Pulmonary artery endothelial cell (primary cell): ENCODE measurements at places on chromosomes 7 and 10.

GRCh38 chr10:61989995-61990760 is 88.7 kb downstream of the ARID5B start:
- DNase-seq = no peak

DNA sequence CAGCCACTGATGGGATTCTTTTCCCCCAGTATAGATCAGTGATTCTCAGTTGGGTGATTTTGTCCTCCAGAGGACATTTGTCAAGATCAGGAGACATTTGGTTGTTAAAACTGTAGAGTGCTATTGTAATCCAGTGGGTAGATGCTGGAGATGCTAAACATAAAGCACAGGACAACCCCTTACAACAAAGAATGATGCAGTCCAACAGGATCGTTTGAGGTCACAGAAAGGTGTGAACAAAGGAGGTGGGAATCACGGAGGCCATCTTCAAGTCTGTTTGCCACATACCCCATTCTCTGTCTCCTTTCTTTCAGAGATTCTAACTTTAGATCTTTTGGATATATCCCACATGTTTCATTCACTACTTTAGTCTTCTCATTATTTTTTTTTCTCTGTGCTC is 69.0 kb downstream of the HELLS start:
- DNase-seq = no peak

- DNase-seq = no peak
Measured at GRCh38 chr10:116801658-116802057, 47.6 kb upstream of the ENO4 start.

GRCh38 chr7:43799605-43800004 is 41.1 kb downstream of the BLVRA start:
- DNase-seq = no peak

GRCh38 chr7:40865441-40866233 is 730.8 kb downstream of the SUGCT start:
- no peak for DNase-seq

- no peak for DNase-seq
Measured at GRCh38 chr7:100781255-100781654, 46.1 kb downstream of the EPHB4 start.

- no peak for DNase-seq
Measured at GRCh38 chr10:113987805-113988204, 55.9 kb upstream of the ADRB1 start.

DNA sequence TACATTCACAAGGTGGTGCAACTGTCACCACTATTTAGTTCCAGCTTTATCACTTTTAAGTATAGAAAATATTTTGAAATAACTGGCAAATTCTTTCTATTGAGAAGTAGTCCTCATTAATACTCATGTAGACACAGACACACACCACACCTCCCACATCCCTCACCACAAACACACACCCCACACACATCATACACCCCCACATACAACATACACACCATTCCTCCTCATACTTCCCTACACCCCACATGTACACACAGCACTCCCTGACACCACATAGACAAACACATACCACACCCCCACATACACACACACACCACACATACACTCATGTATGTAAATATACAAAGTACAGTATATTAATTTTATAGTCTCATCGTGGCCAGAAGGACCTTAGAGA is 178.8 kb downstream of the LRMDA start:
- no peak for DNase-seq

- DNase-seq = no peak
Measured at GRCh38 chr7:54831046-54831643, 72.1 kb upstream of the SEC61G start.

DNA sequence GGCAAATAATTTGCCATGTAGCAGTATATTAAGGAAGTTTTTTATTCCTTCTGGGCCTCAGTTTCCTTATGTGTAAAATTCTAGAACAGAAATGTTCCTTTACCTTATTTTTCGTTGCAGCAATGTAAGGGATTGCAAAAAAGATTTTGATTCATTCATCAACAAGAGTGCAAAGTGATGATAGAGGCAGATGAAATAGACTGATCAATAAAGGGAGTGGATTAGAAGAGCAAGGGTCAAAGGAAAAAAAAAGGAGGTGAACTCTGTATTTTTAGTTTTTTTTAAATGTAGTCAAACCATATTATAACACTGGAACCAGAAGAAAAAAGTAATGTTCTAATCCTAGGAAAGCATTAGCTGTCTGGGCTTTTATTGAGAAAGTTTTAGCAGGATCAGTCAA is 14.7 kb downstream of the TPST1 start:
- no peak for DNase-seq

- DNase-seq = peak; percentile 83
Measured at GRCh38 chr10:110226543-110226925, 19.1 kb downstream of the MXI1 start.

DNA sequence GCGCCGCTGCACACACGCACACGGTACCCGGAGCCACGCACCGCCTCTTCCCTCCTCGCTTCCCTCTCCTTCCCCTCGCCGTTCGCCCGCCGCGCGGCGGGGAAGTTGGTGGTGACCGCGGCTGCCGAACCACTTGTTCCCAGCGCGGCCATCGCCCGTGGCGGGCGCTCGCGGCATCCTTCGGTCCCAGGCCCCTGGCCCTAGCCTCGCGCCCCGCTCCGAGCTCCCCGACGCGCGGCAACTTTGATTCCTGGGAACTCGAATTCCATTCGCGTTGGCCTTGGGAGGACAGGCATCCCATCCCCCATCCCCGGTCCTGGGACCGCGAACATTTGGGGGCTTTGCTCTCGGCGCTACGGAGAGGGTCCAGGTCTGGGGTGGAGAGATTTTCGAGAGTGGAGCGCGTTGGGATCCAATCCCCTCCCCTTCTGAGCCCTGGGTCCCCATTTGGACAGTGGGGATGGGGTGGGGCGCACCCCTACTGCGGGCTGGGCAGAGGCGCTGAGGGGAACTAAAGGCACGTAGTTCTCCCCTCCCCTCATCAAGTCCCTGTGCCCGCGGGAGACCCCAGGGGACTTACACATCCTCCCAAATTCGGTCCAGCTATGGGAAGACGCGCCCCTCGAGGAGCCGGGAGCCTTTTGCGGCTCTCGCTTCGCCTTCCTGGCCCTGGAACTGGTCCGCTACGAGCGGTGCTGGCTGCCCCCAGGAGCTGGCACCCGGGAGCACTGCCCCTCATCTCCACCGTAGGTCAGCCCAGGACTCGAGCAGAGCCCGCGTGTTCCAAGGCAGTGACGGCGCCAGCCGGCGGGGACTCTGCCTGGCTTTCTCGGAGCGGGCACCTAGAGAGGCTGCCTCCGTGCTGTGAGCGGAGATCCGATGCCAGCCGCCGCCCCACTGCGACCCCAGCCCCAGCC is 834 bp downstream of the CDH23 start:
- DNase-seq = no peak

- DNase-seq = no peak
Measured at GRCh38 chr7:17588730-17589129, 290.3 kb downstream of the AHR start.

DNA sequence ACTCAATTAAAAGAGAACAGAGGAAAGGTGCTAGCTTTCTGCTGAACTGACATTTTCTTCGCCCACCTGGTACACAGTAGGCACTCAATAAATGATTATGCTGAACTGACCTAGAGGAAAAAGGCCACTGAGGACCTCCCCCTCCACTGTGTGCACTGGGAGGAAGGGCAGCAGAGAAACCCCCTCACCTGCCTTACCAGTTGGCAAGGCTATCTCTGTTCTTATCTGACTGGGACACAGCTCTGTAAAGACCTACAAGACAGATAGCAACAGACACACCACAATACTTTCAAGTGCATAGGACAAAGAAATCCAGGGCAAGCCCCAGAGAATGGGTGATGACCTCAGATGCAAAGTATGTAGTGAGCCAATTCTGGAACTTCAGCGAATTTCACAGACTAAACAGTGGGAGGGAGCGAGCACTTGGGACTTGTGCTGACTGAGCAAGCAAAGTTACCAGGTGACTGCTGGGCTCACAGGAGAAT is 30.4 kb downstream of the PDLIM1 start:
- DNase-seq = peak; percentile 51

DNA sequence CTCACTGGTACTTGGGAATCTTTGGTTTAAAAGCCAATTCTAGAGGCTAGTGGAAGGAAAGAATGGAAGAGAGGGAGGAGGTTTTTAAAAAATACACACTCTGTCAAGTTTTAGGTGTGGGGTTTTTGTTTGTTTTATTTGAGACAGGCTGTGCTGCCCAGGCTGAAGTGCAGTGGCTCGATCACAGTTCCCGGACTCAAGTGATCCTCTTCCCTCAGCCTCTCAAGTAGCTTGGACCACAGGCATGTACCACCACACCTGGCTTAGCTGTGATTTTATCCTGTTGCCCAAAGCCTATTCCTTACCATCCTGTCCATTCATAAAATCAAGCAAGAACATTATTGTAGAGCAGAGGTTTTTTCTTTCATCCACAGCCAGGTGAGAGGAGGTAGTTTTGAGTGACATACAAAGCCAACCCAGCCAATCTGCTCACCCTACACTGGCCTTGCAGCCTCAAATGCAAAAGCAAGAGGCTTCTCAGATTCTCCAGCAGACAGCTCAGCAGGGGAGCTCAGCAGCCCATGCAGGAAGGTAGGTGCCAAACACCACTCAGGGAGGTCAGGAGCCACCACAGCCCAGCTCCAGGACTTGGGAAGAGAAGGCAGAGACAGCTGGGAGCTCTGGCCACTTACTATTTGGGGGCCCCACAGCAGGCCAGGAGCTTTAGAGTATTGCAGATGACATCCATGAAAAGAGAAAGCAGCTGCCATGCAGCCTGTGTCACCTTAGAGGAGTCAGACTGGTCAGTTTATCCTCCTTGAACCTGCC is 65.8 kb downstream of the TMEM209 start:
- no peak for DNase-seq

- no peak for DNase-seq
Measured at GRCh38 chr10:72061491-72061890, 26.9 kb downstream of the SPOCK2 start.

GRCh38 chr10:92110039-92110794 is 180.7 kb downstream of the CPEB3 start:
- no peak for DNase-seq

- no peak for DNase-seq
Measured at GRCh38 chr7:138749960-138750359, 47.8 kb upstream of the TMEM213 start.

DNA sequence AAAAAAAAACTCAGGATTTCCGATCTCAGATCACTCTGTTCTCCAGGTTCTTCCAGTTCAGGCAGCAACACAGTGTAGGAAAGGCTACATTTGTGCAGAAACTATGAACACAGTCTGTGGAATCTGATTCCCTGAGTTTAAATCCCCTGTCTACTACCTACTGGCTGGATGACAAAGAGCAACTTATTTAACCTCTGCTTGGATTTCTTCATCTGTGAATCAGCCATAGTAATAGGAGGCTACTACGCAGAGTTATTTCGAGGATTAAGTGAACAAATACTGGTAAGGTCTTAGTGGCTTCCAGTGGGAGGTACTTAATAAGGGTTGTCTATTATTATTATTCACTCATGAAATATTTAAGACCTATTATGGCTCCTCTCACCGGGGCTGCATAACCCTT is 44.3 kb upstream of the PDCD4 start:
- no peak for DNase-seq

DNA sequence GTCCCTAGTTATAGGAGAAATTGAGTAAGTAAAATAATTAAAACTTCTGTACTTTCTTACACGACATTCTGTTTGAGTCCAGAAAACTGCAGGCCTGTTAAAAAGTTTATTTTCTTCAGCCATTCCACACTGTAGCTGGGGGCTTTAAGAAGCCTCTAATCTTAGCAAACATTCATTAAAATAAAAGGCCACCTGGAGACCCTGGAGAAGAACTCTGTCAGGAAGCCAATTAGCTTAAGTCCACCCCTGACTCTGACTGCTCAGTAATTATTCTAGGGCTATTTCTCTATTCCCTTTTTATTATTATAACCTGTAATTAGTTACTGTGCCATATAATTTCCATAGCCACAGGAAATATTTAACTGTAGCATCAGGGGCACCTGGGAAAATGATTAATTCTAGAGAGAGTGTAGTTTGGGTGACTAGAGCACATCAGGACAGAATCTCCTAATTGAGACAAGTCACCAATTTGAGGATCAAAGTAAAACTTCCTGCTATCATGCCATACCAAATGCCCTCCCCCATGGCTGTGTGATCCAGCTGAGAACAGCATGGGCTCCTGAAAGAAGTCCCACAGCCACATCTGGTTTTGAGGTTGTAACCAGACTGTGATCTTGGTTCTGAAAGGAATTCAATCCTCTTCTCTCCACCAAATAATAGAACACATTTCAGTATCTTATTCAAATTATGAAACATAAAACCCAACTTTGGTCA is 1302.3 kb downstream of the XPNPEP1 start:
- DNase-seq = no peak

DNA sequence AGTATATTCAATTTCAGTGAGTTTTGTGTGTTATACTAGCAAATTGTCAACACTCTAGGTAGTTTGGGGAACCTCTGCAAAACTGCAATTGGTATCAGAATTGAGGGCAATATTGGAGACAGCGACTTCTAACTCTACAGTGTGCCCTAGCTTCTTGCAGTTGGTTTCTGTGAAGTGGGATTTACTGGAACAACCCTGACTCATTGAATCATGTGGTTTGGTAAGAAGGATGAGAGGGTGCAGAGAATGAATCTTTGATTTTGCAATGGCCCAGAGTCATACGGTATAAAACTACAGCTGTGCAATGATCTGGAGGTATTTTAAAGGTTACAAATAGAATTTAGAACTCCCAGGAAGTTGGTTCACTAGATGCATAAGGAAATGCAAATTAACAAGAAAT is 129.1 kb upstream of the PPP1R3A start:
- DNase-seq = no peak

DNA sequence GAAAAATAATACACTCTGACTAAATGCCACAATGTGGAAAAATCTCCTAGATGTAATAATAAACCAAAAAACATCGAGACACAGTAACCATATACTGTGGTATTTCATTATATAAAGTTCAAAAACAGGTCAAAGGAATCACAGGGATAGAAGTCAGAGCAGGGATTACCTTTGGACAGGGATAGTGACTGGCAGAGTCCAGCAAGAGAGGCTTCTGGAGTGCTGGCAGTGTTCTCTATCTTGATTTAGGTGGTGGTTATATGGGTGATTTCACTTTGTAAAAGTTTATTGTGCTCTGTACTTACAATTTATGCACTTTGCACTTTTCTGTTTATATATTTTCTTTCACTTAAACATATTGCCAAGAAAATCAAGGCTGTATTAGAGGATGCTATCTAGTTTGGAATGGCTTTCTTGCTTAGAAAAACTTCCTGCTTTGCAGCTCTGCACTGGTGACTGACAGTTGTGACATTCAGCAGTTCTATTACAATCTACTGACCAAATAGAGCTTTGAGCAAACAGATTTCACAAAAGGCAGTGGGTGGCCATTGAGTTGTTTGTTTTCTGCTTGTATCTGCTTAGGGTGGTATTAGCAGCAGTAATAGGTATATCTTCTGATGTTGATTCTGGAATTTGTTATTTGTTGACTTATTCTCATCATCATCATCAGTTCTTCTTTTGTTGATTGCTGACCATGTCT is 263.6 kb upstream of the LRGUK start:
- DNase-seq = no peak

DNA sequence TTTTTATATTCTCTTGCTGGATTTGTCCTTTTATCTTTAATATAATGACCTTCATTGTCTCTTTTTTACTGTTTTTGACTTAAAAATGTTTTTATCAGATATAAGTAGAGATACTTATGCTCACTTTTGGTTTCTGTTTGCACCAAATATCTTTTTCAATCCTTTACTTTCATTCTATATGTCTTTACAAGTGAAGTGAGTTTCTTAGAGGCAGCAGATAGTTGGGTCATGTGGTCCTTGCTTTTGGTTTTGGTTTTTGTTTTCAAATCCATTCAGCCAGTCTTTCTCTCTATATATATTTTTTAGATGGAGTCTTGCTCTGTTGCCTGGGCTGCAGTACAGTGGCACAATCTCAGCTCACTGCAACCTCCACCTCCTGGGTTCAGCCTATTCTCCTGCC is 932.4 kb upstream of the LRRTM3 start:
- DNase-seq = no peak
